ENCODE measurements at places on chromosomes 3 and 15.

GRCh38 chr3:59753808-59754450 is 704.1 kb upstream of the CFAP20DC start:
- DNase-seq: no peak

GRCh38 chr3:113339616-113340244 is 101.6 kb downstream of the CFAP44 start:
- DNase-seq: no peak

- no peak for DNase-seq
Observed at GRCh38 chr15:90637693-90638092, 79.5 kb upstream of the BLM start.

DNA sequence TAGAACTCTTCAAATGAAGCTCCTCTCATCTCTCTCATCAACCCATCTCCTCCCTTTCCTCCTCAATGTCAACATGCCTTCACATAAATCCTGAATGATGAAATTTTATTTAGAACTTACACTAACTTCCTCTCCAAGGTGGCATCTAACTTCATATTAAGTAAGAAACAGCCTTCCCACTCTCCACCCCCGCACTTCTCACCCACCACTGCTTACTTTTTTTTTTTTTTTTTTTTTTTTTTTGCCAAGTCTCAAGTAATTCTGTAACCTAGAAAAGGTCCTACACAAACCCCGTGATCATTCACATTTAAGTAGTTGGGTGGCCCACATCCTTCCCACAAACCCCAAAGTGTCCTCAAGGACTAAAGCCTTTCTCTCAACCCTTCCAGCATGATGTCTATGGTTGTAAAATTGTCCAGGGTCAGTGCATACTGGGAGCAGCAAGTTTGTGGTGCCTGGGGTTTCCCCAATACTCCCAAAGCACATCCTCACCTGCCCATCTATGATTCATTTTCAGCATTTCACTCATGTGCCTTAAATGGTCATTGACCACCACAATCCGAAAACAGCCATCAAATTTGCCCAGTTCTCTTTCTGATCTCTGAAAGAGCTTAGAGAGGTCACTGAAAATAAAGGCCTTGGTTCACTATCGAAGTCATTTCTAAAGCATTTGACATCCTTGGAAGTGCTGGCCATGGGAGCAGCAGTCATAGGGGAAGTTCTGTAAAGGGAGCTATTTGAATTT is 47.2 kb downstream of the CD86 start:
- DNase-seq: no peak

GRCh38 chr15:74453925-74454763 is 6.8 kb downstream of the UBL7 start:
- DNase-seq: no peak

GRCh38 chr3:106088304-106088703 is 219.5 kb upstream of the CBLB start:
- DNase-seq: no peak

DNA sequence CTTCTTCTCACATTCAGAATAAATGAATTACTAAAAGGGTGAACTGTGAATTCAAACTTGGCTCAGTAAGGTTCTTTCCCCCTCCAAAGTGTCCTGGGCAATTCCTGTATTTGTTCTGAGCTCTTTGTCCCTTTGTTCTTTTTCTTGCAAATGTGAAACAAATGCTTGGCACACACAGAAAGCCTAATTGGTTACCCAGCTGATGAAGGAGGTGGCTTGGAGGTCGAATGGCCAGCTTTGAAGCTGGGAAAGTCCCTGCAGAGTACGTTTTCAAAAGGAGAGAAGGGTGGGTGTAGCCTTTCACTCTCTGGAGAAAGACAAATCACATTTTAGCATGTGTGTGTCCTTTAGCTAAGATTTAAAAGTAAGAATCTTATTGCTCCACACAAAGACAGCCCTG is 154.4 kb downstream of the PEX5L start:
- DNase-seq: no peak

GRCh38 chr3:171755656-171756055 is 54.6 kb downstream of the PLD1 start:
- DNase-seq: no peak

GRCh38 chr3:150736316-150736719 is 26.7 kb downstream of the SIAH2 start:
- DNase-seq: no peak

DNA sequence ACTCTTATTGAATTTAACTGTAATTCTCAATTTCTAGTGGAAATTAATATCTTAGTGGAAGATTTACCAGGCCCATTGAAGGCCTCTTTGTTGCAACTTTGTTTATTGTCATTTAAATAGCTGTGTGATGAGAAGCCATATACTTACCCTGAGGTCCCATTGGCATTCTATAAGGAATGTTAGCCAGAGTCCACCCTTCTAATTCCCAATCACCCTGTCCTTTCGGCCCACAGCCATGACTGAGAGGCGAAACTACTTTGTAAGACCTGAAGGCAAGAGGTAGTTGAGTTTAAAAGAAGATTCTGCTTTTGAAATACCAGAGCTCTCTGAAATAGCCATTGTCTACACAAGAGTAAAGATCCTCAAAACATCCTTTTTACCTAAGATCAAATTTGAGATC is 290.5 kb upstream of the RARB start:
- DNase-seq: no peak

All from esophagus squamous epithelium (tissue), 5 donors.